Neuronal stem cell (in vitro differentiated cells): ENCODE measurements at places on chromosomes 11 and 22.

DNA sequence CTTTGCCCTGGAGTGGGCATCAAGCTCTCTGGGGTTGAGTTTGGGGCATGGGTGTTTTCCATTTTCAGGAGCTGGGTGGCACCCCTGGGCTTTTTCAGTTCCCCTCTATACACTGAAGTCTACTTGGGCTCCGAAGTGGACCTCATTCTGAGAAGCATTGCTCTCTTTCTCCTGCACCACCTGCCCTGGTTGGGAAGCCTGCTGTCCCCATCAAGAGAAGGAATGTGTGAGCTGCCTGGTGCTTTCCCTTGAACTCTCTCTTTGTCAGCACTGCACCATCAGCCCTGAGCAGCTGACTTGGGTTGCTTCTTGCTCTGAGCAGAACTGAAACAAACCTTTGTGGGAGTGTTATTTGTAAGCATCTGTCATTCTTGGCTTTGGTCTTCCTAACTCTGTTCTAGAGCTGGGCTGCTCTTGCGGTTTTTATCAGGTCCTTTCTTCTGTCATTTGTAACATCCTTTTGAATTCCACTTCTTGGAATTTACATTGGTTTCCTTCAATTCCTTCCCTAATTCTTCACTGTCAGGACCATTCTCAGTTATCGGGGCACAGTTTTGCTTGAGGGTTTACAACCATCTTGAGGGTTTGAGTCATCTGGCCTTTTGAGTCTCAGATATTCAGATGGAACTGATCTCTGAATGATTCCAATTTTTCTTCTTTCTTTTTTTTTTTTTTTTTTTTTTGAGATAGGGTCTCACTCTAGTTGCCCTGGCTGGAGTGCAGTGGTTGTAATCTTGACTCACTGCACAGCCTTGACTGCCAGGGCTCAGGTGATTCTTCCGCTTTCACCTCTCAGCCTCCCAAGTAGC is 20.5 kb downstream of the UBE2L3 start:
- peaks cover 61% of the 10 kb centered on the region for H3K36me3 ChIP-seq
- no peak overlapping the region for H3K27ac ChIP-seq
- no peak for DNase-seq
- H3K27me3 ChIP-seq: no peaks in the 10 kb centered on the region

DNA sequence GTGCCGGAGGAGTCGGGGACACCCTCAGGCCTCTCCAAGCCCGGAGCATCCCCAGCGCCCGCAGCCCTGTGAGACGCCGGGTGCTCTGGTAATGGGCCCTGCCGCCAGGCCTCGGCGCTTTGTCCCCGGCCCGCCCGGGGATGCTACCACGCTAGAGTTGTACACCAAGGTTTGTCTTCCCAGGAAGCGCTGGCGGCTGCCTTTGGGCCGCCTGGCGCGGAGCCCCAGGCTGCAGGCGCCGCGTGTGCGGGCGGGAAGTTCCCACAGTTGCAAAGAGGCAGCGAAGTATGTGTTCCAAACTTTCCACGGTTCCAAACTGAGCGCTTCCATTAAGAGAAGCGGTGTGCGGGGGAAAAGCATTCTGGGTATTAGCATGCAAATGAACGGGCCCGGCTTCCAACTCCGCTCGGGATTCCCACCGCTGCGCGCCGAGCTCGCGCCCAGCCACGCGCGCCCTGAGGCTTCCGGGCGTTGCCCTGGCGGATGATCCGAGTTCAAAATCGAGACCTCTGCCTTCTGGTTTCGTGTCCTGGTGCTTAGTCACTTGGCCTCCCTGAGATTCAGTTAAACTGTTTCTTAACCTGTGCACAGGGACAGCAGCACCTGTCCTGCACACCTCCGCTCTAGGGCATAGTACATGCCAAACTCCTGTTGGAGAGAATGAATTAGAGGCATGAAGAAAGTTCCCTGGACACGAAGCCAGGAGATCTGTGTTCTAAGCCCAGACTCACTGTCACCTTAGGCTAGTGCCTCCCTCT is 1.3 kb upstream of the PATZ1 start:
- H3K27me3 ChIP-seq: no peaks in the 10 kb centered on the region
- peak overlapping the region; percentile 96 for H3K27ac ChIP-seq
- H3K4me3 ChIP-seq: peak overlapping the region; percentile 62
- peak; percentile 58 for DNase-seq
- H3K4me1 ChIP-seq: peaks cover 37% of the 10 kb centered on the region

DNA sequence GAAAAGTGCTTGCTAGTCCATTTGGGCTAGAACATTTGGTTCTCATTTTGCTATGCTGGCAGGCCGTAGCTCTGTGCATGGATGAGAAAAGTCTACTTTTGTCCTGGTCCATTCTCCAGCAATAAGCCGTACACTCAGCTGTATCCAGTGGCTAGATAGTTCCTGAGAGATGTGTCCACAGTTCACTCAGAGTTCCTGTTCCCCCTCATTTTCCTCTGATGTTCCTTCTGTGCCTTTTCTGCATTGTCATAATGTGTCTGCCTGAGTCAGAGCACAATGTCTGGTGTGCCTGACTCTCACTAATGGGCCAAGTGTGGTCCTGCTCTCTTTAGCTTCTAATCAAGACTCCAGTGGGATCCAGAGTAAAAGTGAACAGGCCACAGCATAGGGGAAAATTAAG is 215.7 kb upstream of the CTSC start:
- no peak overlapping the region for H3K27ac ChIP-seq
- no peaks in the 10 kb centered on the region for H3K36me3 ChIP-seq
- no peak overlapping the region for H3K4me3 ChIP-seq
- DNase-seq: no peak

DNA sequence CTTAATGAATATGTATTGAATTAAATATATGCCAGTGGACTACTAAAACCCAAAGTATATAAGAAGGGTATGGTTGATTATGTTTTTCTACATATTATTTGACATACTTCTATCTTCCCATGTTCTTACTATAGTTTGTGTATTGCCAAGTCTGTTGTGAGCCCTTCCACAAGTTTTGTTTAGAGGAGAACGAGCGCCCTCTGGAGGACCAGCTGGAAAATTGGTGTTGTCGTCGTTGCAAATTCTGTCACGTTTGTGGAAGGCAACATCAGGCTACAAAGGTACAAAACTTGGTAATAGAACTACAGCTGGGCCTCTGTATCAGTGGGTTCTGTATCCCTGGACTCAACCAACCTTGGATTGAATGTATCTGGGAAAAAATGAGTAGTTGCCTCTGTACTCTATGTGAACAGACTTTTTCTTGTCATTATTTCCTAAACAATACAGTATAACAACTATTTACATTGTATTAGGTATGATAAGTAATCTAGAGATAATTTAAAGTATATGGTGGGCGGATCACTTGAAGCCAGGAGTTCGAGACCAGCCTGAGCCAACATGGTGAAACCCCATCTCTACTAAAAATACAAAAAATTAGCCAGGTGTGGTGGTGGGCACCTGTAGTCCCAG is 38.7 kb upstream of the TTC36 start:
- DNase-seq: peak; percentile 62
- H3K36me3 ChIP-seq: peaks cover 32% of the 10 kb centered on the region
- H3K27ac ChIP-seq: no peak overlapping the region

DNA sequence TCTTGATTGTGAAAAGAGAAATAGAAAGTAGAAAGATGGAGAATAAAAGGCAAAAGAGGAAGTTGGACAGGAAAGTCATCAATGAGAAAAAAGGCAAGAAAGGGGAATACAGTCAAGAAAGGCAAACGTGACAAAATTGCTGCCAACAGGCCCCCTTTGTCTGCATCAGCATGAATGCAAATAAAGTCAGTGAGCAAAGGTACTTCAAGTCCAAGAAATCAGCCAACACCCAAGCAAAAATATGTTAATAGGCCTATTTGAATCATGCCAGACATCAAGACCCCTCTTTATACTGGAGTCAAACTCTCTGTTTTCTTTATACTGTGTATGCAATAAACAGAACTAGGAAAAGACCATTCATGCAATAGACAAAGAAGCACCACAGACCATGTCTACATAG is 34.3 kb downstream of the GUCY1A2 start:
- H3K36me3 ChIP-seq: no peaks in the 10 kb centered on the region
- DNase-seq: no peak
- no peak overlapping the region for H3K27ac ChIP-seq
- H3K4me1 ChIP-seq: peaks cover 7% of the 10 kb centered on the region

DNA sequence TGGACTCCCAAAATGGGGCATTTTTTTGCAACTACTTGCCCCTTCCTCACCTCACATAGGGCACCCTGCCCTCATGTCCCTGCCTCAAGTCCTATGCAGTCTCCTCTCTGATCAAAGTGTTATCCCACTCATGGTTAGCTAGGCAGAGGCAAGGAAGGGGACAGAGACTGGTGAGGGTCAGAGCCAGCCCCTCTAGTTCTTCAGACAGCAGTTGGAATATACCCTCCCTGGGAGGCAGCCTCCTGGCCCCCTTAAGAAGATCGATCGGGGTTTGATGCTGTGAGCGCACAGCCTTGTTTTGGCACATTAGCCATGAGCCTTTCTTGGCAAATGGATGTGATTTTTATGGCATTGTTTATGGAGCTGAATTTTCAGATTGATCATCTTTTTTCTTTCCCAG is 436.9 kb downstream of the BUD13 start:
- no peak overlapping the region for H3K4me3 ChIP-seq
- no peak overlapping the region for H3K27ac ChIP-seq
- DNase-seq: no peak
- no peaks in the 10 kb centered on the region for H3K36me3 ChIP-seq
- H3K4me1 ChIP-seq: no peaks in the 10 kb centered on the region

DNA sequence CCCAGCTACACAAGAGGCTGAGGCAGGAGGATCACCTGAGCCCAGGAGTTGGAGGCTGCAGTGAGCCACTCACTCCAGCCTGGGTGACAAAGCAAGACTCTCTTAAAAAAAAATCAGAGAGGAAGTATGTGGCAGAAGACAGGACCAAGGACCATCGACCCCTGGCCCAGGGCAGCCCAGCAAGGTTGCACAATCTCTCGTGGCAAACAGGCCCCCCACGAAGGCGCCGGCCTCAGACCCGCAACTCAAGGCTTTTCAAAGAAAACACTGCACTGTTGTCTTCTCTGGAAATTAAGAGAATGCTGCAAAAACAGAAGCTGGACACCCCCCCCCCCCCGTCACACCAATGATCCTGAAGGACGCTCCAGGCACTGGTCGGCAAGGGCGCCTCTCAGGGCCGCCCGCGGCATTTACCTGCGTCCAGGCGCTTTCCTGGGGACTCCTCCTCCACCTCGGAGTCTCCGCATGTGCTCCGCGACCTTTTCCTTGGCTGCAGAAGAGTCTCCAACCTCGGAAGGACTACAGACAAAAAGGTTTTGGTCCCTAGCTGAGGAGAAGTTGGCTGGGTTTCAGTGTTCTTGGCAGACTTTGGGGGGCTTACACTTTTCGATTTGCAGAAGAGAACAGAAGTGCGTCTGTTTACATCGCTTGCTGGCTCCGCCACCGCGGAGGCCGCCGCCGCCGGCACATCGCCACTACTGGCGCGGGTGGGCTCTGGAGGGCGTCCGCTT is 40.5 kb downstream of the BRD1 start:
- no peak overlapping the region for H3K4me3 ChIP-seq
- H3K36me3 ChIP-seq: peaks cover 94% of the 10 kb centered on the region
- H3K4me1 ChIP-seq: no peaks in the 10 kb centered on the region
- no peak for DNase-seq

GRCh38 chr11:111521135-111521534 is 6.6 kb downstream of the HOATZ start:
- H3K4me1 ChIP-seq: no peaks in the 10 kb centered on the region
- no peak overlapping the region for H3K27ac ChIP-seq
- no peak for DNase-seq
- H3K4me3 ChIP-seq: no peak overlapping the region
- H3K36me3 ChIP-seq: no peaks in the 10 kb centered on the region

GRCh38 chr11:62545437-62546243 is 966 bp downstream of the AHNAK start:
- H3K4me3 ChIP-seq: peak overlapping the region; percentile 96
- DNase-seq: peak; percentile 78
- no peaks in the 10 kb centered on the region for H3K36me3 ChIP-seq
- peaks cover 33% of the 10 kb centered on the region for H3K4me1 ChIP-seq
- H3K27ac ChIP-seq: peak overlapping the region; percentile 8

GRCh38 chr11:73393011-73393380 is 16.8 kb downstream of the RELT start:
- DNase-seq: no peak
- no peak overlapping the region for H3K27ac ChIP-seq
- no peak overlapping the region for H3K4me3 ChIP-seq
- H3K36me3 ChIP-seq: peaks cover 12% of the 10 kb centered on the region
- no peaks in the 10 kb centered on the region for H3K27me3 ChIP-seq

GRCh38 chr11:107999759-108000455 is 8.8 kb upstream of the CUL5 start:
- no peaks in the 10 kb centered on the region for H3K27me3 ChIP-seq
- no peaks in the 10 kb centered on the region for H3K36me3 ChIP-seq
- DNase-seq: peak; percentile 38
- H3K27ac ChIP-seq: no peak overlapping the region
- H3K4me1 ChIP-seq: no peaks in the 10 kb centered on the region

- no peaks in the 10 kb centered on the region for H3K27me3 ChIP-seq
- peaks cover 10% of the 10 kb centered on the region for H3K4me1 ChIP-seq
- H3K36me3 ChIP-seq: no peaks in the 10 kb centered on the region
- DNase-seq: no peak
These were observed 71.2 kb upstream of the SHISAL1 start for GRCh38 chr22:44383652-44384562.

DNA sequence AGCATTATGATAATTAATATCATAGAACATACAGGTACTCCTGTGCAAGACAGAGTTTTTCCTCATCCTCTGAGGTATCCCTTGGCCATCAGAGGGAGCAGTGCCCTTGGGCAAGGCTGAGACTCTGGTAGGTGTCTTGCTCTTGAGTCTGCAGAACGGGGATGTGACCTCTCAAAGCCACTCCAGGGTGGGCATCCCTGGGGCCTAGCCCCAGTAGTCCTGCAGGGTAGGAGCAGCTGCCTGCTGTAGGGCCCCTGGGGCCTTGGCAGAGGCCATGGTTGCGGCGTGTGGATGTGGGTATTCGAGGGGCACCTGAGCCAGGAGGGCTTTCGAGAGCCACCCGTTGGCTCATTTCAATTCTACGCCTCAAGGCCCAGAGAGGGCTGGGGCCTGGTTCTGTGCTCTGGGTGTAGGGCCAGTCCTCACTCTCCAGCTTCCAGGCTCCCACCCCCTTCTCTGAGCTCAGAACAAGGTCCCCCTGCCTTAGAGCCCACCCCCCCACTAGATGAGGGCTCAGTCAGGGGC is 7.7 kb upstream of the OMP start:
- H3K4me3 ChIP-seq: no peak overlapping the region
- H3K36me3 ChIP-seq: peaks cover 2% of the 10 kb centered on the region
- no peak overlapping the region for H3K27ac ChIP-seq
- no peaks in the 10 kb centered on the region for H3K27me3 ChIP-seq
- H3K4me1 ChIP-seq: no peaks in the 10 kb centered on the region

DNA sequence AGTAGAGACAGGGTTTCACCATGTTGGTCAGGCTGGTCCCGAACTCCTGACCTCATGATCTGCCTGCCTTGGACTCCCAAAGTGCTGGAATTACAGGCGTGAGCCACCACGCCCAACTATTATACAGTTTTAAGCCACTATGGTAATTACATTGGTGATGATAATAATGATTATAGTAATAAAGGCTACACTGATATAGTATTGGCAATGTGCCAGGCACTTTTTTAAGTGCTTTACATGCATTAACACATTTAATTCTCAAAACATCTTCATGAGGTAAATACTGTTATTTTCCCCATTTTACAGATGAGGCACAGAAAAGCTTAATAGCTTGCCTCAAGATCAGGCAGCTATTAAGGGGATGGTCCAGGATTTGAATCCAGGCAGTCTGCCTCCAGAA is 222.5 kb downstream of the SOX6 start:
- H3K36me3 ChIP-seq: no peaks in the 10 kb centered on the region
- no peaks in the 10 kb centered on the region for H3K27me3 ChIP-seq
- DNase-seq: no peak
- H3K4me1 ChIP-seq: no peaks in the 10 kb centered on the region

- no peaks in the 10 kb centered on the region for H3K36me3 ChIP-seq
- H3K27ac ChIP-seq: no peak overlapping the region
- DNase-seq: no peak
- no peaks in the 10 kb centered on the region for H3K27me3 ChIP-seq
- no peak overlapping the region for H3K4me3 ChIP-seq
These were observed 257.8 kb upstream of the LUZP2 start for GRCh38 chr11:24238771-24239645.
